Activated T-helper 2 cell treated with anti-CD3 and anti-CD28 coated beads, Interferon-gamma antibody, Interleukin-2, Interleukin-4, amounts not matched to agents 10 μg/mL and 5 μg/mL and 100 μg/mL, durations not matched to agents 14 hours and 24 hours and 36 hours (primary cell): ENCODE measurements at places on chromosomes 3 and 15. TPM values are rescaled to one million over a fixed set of nuclear protein-coding genes. Genes with fewer than 3 reads are reported as not detected.

GPR160 gene
- total RNA-seq, result 7.7 and 9.6 TPM in 2 replicates

FANCD2OS gene
- not detected in 2 replicates for total RNA-seq

INSYN1 gene
- total RNA-seq, result not detected in 2 replicates

PRR20G gene
- total RNA-seq, result not detected in 2 replicates

TRPC1 gene
- total RNA-seq, result 1.4 and 2.5 TPM in 2 replicates

SRPRB gene
- 91.5 and 92.1 TPM in 2 replicates for total RNA-seq

ROPN1B gene
- total RNA-seq, result not detected in 2 replicates

DNA sequence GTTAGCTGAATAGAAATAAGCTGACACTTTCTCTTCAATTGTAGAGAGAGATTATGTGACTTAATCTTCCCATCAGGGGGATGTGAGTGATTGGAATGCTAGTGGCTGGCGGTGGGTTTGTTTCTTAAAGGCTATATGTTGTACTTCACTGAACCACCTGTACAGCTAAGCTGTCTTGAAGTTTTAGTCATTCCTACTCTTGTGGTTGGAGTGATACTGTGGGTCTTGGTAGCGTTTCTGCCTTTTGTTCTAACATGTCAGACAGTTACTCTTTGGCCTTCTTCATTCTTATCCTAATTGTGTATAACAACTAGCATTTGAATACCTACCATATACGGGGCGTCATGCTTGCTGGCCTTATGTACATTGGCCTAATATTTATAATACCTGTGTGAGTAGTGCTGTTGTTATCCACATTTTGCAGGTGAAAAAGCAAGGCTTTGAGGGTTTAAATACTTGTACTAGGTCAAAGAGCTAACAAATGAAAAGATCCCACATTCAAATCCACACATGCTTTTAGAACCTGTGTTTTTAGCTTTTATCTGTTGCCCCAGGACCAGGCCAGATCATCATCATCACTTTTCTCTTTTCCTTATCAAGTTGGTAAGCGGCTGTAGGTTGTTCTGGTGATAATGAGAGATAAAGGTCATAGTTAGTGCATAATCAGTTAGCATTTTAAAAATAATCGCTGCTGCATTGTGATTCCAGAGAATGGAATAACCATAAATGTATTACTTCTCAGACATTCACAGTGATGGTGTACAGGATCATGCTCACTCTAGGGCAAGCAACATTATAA, 50.2 kb downstream of the AKAP13 start:
- no peak for DNase-seq

DNA sequence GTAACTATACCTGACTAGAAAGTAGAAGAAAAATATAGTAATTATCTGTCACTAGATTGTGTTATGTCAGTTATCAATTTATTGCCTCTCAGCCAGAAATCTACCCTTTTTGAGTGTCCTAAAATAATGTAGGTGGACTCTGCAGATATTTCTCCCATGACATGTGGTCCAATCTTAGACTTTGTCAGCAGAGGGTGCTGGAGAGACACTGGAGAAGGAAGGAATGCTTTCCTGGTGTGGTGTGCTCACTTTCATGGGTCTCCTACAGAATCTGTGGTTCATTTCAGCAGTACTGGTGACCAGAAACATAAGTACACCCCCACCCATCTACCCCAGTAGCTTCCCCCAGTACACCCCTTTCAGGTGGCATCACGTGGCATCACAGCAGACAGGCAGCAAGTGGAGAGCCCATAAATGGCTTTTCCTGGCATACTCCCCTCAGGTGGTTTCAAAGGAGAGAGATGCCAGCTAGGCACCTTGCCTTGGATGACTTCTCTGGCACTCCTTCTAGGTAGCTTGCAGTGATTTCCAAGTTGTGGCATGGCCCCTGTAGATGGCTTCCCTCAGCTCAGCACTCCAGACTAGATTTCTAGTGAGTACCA, 114.7 kb downstream of the GADL1 start:
- no peak for DNase-seq

NR2E3 gene
- total RNA-seq, result not detected in 2 replicates

IRAK2 gene
- total RNA-seq, result 2.4 and 2.6 TPM in 2 replicates
